Neural progenitor cell (in vitro differentiated cells): ENCODE measurements at places on chromosomes 3 and 15. TPM values are rescaled to one million over a fixed set of nuclear protein-coding genes. Genes with fewer than 3 reads are reported as not detected.
A peak's percentile ranks its signal among the peaks of the same experiment; 100 is the strongest.

GRCh38 chr15:27081676-27082418 lies 110.9 kb downstream of the GABRG3 start:
- H3K4me3 ChIP-seq: no peak overlapping the region
- no peaks in the 10 kb centered on the region for H3K36me3 ChIP-seq
- H3K4me1 ChIP-seq: peaks cover 15% of the 10 kb centered on the region
- H3K27me3 ChIP-seq: no peaks in the 10 kb centered on the region
- no peak for DNase-seq

- peaks cover 3% of the 10 kb centered on the region for H3K4me1 ChIP-seq
- H3K27me3 ChIP-seq: no peaks in the 10 kb centered on the region
Observed at GRCh38 chr3:132342610-132343009, 25.4 kb downstream of the ACP3 start.

Gene LACTB
- total RNA-seq: 3.6 and 4.4 TPM in 2 replicates

Gene OR4F6
- total RNA-seq: not detected in 2 replicates

Gene NR1I2
- 0.22 and 0.69 TPM in 2 replicates for total RNA-seq

GRCh38 chr3:16917256-16917935 lies 32.6 kb downstream of the PLCL2 start:
- no peak overlapping the region for H3K4me3 ChIP-seq
- no peak for DNase-seq
- H3K27ac ChIP-seq: no peak overlapping the region
- peaks cover 26% of the 10 kb centered on the region for H3K4me1 ChIP-seq
- no peaks in the 10 kb centered on the region for H3K36me3 ChIP-seq
- no peaks in the 10 kb centered on the region for H3K27me3 ChIP-seq

DNA sequence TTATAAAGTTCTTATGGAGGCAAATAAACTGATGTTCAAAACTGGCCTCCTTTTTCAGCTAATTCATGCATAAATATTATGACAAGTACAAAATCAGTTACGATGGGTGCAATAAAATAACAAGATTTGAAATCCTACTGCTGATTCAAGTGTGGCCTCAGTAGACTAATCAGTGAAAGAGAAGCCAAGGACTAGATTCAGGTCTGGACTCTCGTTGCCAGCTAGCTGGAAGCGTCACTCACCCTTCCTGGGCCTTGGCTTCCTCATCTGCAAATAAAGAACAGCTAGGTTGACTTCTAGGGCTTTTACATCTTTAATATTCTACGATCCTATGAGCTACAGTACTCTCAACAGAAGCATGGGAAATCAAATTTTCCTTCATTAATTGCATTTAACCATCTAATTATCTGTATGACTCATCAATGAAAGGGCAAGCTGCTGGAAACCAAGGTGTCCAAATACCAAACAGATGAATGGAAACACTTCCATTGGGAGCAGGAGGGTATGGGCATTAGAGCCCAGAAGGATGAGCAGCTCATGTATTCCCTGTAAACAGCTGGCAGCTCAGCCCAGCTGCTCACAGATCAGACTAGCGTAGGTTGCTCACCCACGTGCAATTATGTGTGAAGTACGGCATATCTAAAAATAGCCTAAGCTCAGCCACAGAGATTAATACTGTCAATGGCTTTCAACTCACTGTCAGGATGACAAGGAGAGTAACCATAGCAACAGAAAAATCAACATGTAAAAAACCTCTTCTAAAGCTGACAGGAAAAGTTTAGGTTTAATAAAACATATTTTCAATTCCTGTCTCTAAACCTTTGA lies 294.8 kb downstream of the PLCL2 start:
- H3K4me1 ChIP-seq: peaks cover 27% of the 10 kb centered on the region
- H3K36me3 ChIP-seq: no peaks in the 10 kb centered on the region
- no peak for DNase-seq
- no peak overlapping the region for H3K27ac ChIP-seq
- H3K4me3 ChIP-seq: no peak overlapping the region

DNA sequence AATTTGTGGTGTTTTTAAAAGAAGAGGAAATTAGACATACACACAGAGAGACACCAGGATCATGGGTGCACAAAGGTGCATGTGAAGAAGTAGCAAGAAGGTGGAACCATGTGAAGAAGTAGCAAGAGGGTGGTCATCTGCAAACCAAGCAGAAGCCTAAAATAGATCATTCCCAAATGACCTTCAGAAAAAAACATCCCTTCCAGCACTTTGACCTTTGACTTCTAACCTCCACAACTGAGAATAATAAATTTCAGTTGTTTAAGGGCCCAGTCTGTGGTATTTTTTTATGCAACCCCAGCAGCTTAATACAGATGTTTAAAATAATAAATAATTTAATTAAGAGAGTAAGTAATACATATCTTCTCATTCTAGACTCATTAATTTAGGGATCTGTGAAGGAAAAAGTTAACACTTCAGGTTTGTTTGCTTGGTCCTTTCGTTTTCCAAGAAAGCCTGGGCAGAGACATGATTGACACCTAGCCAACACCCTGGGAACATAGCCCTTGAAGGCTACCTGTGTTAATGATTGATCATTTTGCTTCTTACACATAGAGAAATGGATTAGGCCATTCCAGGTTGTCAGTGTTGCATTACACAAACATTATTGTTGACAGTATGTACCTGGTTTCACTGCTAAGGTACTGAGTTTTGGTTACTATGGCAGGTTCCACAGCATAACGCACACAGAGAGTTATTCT lies 1331.2 kb upstream of the GBE1 start:
- no peak for DNase-seq
- no peaks in the 10 kb centered on the region for H3K27me3 ChIP-seq
- H3K36me3 ChIP-seq: no peaks in the 10 kb centered on the region
- no peak overlapping the region for H3K27ac ChIP-seq

DNA sequence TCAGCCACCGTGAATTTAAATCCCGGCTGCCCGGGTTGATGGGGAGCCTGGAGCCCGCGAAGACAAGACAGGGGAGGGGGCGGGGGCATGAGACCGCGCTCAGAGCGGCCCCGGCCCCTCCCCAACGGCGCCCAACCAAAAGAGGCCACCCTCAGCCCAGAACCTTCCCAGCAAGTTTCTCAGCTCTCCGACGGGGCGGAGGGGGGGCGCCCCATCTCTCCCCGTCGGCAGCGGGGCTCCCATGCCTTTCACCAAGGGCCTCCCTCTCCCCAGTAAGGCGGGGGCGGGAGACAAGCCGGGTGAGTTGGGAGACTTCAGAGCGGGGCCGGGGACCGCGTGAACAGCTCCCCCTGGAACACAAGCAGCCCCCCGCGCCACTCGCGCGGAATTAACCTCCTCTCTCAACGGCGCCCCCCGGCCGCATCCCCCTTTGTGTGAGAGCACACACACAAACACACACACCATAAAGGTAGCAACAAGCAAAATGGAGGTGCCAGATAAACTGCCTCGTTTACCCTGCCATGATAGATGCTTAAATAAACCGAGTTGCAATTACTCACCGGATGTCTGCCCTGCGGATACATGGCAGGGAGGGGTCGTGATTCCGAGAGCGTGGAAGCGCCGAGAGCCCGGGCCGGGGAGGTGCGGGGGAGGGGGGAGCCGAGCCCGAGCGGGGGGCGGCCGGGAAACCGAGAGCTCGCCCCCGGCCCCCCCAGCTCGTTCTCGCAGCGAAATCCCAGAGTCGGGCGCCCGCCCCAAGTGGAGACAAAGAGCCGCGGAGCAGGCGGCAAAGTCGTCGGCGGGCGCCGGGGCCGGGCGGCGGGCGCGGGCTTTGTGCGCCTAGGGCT lies 1.3 kb downstream of the TLE3 start:
- peak overlapping the region; percentile 97 for H3K4me3 ChIP-seq
- peaks cover 45% of the 10 kb centered on the region for H3K4me1 ChIP-seq
- H3K27me3 ChIP-seq: peaks cover 7% of the 10 kb centered on the region
- no peaks in the 10 kb centered on the region for H3K36me3 ChIP-seq
- peak overlapping the region; percentile 68 for H3K27ac ChIP-seq

- peaks cover 3% of the 10 kb centered on the region for H3K4me1 ChIP-seq
- H3K27ac ChIP-seq: no peak overlapping the region
- DNase-seq: no peak
- no peaks in the 10 kb centered on the region for H3K36me3 ChIP-seq
- H3K27me3 ChIP-seq: no peaks in the 10 kb centered on the region
Observed at GRCh38 chr15:34591306-34591705, 7.9 kb upstream of the GOLGA8B start.

DNA sequence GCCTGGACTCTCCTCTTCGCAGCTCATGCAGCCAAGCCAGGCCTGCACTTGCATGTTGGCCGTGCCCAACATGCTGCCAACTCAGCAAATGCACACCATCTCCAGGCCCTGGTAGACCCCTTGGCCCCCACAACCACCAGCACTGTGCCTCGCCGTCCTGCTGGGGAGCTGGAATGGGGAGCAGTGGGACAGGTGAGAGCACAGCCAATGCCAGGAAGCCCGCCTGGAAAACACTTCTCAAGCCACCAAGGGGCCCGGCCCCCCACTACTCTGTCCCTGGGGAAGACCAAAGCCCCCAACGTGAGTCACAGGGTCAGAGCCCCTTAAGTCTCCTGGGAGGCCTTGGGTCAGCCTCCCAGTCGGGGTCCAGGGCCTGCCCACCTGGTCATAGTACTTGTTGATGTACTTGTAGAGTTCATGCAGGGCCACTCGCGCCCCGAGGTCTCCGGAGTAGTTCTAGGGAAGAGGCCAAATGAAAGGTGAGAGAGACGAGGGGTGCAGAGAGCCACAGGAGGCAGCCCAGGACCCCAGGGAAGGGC lies 24.5 kb downstream of the PLXNB1 start:
- no peaks in the 10 kb centered on the region for H3K36me3 ChIP-seq
- no peak overlapping the region for H3K4me3 ChIP-seq
- H3K27me3 ChIP-seq: no peaks in the 10 kb centered on the region
- H3K4me1 ChIP-seq: no peaks in the 10 kb centered on the region

Gene TGM5
- not detected in 2 replicates for total RNA-seq

- H3K27me3 ChIP-seq: peaks cover 34% of the 10 kb centered on the region
- H3K27ac ChIP-seq: no peak overlapping the region
- H3K36me3 ChIP-seq: no peaks in the 10 kb centered on the region
- H3K4me1 ChIP-seq: no peaks in the 10 kb centered on the region
- DNase-seq: no peak
Observed at GRCh38 chr15:84572231-84572630, 28.6 kb upstream of the ZSCAN2 start.

Gene CRYGS
- 1.1 and 1.4 TPM in 2 replicates for total RNA-seq

Gene ST6GAL1
- total RNA-seq: 27.3 and 39.2 TPM in 2 replicates

- H3K27me3 ChIP-seq: no peaks in the 10 kb centered on the region
- no peak overlapping the region for H3K27ac ChIP-seq
- no peak for DNase-seq
Observed at GRCh38 chr15:85354461-85354860, 25.9 kb upstream of the AKAP13 start.

DNA sequence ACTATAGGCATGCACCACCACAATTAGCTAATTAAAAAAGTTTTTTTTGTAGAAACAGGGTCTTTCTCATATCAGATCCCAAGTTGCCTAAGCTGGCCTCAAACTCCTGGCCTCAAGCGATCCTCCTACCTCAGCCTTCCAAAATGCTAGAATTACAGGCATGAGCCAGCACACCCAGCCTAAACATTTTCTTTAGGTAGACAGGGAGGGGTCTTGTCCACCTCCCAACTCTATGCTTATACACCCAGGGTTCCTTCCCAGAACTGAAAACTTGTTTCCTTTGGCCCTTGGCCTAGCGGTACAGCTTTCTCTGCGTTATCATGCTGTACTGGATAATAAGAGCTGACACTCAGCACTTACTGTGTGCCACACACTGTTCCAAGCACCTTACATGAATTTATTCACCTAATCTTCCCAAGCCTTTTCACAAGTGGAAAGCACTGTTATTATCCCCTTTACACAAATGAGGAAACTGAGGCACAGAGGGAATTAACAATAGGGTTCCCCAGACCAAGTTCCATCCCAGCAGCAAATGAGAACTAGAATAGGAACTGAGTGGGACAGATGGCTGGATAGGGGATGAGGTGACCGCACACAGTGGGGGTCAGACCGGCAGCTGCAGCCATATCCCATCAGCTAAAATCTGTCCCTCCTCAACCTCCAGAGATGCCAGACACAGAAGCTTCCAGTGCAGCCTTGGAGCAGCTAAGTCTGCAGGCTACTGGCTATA lies 150.8 kb downstream of the MEGF11 start:
- H3K4me3 ChIP-seq: no peak overlapping the region
- H3K27ac ChIP-seq: no peak overlapping the region
- no peaks in the 10 kb centered on the region for H3K36me3 ChIP-seq

Gene VGLL4
- total RNA-seq: 82.6 and 111 TPM in 2 replicates

Gene CD47
- total RNA-seq: 81.3 and 102 TPM in 2 replicates

Gene IL5RA
- not detected in 2 replicates for total RNA-seq

DNA sequence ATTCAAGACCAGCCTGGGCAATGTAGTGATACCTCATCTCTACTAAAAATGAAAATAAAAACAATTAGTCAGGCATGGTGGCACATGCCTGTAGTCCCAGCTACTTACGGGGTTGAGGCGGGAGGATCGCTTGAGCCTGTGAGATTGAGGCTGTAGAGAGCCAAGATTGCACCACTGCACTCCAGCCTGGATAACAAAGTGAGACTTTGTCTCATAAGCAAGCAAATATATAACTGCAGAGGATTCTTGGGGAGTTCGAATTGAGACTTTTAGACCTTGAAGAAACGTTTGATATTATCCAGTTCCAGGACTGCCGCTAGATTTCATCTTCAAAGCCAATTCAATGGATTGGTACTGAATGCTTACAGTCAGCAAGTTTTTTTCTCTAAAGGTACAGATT lies 11.9 kb upstream of the RARB start:
- no peaks in the 10 kb centered on the region for H3K27me3 ChIP-seq
- H3K27ac ChIP-seq: no peak overlapping the region
- H3K36me3 ChIP-seq: no peaks in the 10 kb centered on the region
- H3K4me3 ChIP-seq: no peak overlapping the region

Gene ZNF774
- 1.9 and 8.3 TPM in 2 replicates for total RNA-seq

- no peaks in the 10 kb centered on the region for H3K36me3 ChIP-seq
- no peaks in the 10 kb centered on the region for H3K27me3 ChIP-seq
- no peaks in the 10 kb centered on the region for H3K4me1 ChIP-seq
- H3K27ac ChIP-seq: no peak overlapping the region
Observed at GRCh38 chr15:38598749-38599148, 34.1 kb upstream of the RASGRP1 start.

DNA sequence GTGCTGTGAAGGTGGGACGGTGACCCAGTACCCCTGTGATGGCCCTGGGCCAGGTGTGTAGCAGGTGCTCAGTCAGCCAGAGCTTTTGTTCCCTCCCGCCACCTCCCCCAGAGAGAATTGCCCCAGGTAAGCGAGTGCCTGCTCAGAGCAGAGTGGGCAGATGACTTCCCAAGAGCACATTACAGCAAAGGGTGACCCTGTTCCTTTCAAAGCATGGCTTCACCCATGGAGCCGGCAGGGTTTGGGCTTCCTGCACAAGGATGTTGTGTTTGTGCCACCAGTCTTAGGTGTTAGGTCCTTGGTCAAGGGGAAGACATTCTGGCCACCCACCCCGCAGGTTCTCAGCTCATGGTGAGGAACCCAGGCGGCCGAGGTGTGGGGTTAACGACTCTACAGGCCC lies 30.7 kb downstream of the SLC6A6 start:
- H3K36me3 ChIP-seq: no peaks in the 10 kb centered on the region
- no peak overlapping the region for H3K4me3 ChIP-seq
- H3K27ac ChIP-seq: no peak overlapping the region
